Forelimb muscle (tissue), 1 donor: ENCODE measurements at places on chromosomes 12 and 14.

DNA sequence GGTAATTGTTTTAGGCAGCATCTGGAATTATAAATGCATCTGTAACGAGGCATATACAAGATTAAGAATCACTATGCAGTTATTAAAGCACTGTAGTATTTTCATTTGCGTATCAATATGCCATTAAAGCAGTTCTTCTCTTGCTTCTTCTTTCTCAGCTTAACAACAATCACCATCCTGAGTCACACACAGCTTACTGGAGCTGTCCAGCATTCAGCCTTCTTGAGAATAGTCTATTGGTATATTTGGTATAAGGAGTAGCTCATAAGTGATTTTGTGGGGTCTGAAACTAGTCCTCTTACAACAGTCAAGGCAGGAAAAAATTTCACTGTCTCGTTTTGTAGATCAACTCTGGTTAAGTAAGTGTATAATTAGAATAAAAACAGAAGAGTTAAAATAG lies 523.0 kb upstream of the FOXG1 start:
- DNase-seq: peak; percentile 2

DNA sequence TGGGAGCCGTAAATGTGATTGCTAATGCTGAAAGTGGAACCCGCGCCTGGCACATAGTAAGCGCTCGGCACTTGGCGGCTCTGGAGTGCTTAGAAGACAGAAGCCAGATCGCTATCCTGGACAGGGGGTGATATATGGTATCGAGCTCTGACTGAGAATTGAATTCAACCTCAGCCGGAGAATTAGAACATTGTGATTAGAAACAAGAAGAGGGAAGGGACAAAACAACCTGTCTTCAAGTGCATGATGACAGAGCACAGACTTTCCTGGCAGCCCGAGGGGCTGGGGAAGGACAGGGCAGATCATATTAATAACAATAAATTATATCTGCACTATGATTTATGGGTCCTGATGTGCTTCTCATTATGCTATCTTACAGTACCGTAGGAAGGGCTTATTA lies 66.9 kb upstream of the TBX3 start:
- no peak for DNase-seq

DNA sequence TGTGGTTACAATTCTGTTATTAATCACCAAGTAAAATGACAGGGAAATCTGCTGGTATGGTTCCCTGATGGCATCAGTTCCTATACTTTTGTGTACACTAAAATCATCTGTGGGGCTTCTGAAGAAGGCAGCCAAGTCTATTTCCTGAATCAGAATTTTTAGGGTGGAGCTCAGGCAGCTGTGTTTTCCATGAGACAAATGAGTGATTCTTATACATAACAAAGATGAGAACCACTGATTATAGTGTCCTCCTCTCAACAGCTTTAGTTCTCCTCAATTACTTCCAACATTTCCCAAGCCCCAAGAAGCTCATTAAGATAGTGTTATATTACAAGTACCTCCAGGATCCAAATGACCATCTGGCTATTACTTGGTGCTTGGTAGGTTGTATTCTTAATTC lies 64.5 kb upstream of the USP44 start:
- peak; percentile 62 for DNase-seq

DNA sequence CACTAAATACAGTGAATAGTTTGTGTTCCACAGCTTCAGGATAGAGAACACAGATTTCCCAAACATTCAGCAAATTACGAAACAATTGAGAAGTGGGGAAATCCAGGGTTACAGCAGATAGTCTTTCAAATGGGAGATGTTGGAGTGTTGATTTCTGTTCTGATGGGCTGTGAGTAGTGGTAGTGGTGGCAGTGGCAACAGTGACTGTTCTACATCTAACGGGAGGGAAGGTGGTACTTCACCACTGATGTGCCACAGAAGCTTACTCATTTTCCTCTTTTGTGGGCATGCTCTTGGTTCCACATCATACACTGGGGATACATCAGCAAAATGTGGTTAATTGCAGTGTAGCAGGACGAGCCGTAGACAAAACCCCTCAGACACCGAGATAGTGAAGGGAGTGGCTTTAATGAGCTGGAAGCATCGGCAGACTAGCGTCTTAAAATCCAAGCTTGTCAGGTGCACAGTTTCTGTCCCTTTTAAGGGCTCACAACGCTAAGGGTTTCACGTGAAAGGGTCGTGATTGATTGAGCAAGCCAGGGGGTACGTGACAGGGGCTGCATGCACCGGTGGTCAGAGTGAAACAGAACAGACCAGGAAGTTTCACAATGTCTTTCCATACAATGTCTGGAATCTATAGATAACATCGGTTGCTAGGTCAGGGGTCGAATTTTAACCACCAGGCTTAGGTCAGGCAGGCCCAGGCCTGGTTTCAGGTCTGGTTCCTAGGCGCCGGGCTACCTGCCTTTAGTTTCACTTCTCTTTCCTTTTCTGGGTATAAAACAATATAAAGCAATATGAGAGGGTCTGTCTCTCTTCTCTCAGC lies 330.6 kb upstream of the FBXO33 start:
- no peak for DNase-seq

DNA sequence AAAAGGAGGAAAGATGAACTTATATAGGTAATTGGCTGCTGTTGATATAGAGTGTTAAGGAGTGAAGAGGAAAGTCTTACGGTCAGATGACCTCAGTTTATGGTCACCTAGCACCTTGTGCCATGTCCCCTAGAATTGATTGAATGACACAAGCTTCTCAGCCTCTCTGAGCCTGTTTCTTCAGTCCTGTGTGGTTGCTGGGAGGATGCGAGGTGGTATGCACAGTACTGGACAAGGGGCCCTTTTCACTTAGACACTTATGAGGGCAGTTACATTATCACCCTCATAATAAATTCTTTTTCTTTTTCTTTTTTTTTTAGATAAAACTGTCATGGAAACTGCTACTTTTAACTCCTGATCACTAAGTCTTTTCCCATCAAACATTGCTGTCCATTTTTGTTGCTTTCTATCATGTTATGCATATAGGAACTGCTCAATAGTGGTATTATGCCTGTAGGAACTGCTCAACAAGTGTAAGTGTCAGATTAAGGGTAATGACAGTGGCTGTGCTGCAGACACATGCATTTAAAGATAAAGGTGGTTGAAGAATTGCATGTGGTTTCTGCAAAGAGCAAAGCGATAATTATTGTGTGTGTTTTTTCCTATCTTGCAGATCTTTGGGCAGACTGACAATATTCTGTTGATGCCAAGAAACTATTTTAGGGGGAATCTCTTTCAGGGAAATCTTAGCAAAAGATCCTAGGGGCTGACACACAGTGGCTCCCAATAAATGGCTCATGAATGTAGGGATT lies 11.6 kb downstream of the ANO6 start:
- DNase-seq: no peak

GRCh38 chr12:65638324-65638723 lies 186.0 kb upstream of the HMGA2 start:
- DNase-seq: no peak

GRCh38 chr12:5433081-5433844 lies 1.4 kb downstream of the NTF3 start:
- DNase-seq: no peak

- DNase-seq: no peak
Measured at GRCh38 chr12:63163541-63163940, 12.5 kb upstream of the AVPR1A start.

GRCh38 chr12:116552773-116553373 lies 6.3 kb upstream of the MAP1LC3B2 start:
- DNase-seq: no peak

DNA sequence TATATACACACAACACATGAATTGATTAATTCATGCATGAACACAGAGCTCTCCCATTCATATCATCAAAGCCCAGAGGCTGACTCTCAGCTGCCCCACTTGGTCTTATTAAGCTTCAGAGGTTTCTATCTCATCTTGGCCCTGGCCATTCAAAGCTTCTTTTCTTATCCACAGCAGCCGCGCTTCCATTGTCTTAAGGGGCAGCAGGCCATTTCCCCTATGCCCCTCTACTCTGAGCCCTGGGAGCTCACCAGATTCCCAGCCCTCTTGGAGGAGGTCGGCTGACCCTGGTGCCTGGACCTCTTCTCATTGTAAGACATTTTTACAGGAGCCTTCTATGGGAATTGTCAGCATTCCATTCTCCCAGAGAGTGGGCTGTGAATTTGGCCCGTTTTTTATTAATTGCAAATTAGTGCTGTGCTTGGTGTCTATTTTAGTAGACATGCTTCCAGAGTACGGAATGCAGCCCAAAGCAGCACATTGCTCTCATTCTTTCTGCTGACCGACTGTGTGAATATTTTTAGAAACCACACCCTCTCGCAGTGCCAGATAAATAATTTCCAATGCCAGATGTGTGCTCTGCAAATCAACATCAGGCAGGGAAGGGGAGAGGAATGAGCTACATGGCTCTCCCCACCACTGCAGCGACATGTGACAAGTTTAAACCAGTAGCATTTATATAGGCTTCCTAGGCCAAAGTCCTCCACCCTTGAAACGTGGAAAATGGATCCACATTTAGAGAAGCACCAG lies 58.5 kb downstream of the NUAK1 start:
- no peak for DNase-seq

DNA sequence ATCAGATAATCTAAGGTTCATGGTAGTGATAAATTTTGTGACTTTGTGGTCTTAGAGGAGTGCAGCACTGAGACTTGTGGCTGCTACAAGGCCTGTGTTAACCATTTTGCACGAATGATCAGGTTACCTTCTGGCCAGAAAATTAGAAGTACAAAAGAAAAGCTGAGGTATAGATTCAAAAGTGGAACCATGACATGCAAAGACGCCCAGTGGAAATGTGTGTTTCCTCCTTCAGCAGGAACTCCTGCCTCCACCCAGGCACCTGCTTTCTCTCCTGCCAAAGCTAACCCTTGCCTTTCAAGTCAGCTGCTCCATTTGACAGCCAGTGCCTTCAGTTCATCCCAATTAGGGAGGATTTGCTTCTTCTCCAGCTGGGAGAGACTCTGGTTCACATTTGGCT lies 10.1 kb downstream of the PDE6H start:
- DNase-seq: no peak

DNA sequence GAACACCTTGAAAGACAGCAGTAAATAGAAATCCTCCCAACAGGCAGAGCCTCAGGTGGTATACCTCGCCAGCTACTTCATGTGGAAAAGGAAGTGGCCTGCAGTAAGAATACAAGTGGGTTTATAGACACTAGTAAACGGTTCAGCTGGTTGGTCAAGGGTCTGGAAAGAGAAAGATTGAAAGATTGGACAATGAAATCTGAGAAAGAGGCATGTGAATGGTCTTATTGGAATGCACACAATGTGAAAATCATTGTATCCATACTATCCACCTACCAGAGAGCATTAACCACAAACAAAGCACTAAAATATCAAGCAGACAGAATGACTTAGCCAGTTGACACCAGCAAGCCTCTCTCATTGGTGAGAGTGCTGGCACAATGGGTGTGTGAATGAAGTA lies 98.2 kb downstream of the SSPN start:
- no peak for DNase-seq

DNA sequence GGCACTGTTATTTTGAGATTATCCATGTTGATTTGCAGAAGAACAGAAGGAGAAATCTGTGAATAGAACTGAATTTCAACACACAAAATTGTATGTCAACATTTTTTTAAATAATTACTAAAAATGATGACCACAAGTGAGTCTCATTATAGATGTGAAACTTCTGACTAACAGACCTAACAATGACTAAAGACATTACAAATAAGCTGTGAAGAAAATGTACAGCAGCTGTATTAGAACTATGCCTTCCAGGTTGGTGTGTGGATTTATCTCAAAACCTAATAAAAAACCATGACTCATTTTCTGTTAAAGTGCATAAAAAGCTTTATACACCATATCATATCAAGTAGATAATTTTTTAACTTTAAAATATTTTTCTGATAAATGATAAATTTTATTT lies 22.5 kb upstream of the FOXG1 start:
- DNase-seq: no peak

GRCh38 chr12:107310621-107311020 lies 217.3 kb upstream of the CRY1 start:
- DNase-seq: no peak

- DNase-seq: no peak
Measured at GRCh38 chr14:104512061-104512460, 67.5 kb upstream of the C14orf180 start.

DNA sequence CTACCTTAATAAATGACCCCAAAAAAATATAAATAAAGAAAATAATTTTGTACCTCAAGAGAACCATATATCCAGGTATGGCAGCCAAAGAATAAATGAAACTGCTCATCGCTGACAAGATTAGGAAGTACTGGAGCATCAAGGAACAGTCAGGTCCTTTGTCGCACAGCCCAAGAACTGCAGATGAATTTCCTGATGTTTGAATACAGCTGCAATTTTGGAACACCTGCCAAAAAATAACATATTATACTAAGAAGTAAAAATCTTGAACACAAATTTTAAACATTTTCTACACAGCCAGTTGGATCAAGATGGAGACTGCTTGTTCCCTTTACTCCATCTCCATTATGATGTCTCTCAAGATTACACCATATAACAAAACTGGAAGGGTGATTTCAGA lies 42.6 kb downstream of the SLCO1A2 start:
- DNase-seq: peak; percentile 9

GRCh38 chr12:124610021-124610612 lies 42.7 kb upstream of the NCOR2 start:
- no peak for DNase-seq

DNA sequence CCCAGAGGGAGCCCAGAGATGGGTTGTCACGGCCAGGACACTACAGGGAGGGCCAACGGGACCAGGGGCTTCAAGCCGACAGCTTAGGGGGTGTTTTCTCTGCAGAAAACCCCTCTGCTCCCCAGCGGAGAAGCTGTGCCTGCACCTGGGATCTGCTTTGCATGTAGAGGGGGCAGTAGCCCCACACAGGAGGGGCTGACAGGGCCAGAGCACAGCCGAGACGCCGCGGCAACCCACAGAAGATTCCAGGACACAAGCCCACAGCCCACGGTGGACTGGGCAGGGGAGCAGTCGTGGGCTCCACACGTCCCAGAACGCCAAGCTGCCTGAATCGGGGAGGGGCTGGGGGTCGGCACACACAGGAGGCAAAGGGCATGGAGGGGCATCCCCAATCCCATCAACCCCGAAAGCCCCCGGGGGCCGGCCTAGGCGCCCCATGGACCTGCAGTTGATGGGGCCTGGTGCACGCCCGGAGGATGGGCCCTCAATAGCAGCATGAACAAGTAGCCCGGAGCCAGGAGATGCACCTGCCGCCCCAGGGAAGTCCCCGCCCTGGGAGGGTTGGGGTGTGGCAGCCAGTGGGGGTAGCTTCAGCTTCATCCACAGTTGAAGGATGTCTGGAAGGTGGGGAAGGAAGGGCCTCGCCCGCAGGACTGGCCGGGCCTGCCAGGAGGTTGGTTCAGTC lies 30.5 kb upstream of the TMEM179 start:
- no peak for DNase-seq

GRCh38 chr14:29016050-29016900 lies 249.7 kb downstream of the FOXG1 start:
- no peak for DNase-seq

- DNase-seq: no peak
Measured at GRCh38 chr12:81872400-81872799, 113.2 kb upstream of the PPFIA2 start.

DNA sequence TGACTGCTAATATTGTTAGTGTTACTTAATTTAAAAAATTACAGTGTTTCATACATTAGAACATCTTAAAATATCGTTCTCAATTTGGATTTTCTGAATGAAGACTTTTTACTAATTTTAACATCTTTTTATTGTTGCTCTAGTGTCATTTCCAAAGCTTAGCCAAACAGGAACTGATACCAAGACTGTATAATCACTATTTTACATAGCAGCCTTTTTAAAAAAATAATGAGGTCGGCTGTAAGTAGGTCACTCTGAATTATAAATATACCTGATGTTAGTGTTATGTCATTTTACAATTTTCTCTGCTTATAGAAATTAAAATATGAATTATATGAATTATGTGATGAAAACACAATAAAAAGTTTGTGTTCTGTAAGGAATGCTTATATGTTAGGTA lies 321.5 kb downstream of the TMEM117 start:
- DNase-seq: no peak

- no peak for DNase-seq
Measured at GRCh38 chr14:86777963-86778602, 1214.9 kb downstream of the GALC start.
